ENCODE measurements at places on chromosomes 6 and 20.
A peak's percentile ranks its signal among the peaks of the same experiment; 100 is the strongest.

DNA sequence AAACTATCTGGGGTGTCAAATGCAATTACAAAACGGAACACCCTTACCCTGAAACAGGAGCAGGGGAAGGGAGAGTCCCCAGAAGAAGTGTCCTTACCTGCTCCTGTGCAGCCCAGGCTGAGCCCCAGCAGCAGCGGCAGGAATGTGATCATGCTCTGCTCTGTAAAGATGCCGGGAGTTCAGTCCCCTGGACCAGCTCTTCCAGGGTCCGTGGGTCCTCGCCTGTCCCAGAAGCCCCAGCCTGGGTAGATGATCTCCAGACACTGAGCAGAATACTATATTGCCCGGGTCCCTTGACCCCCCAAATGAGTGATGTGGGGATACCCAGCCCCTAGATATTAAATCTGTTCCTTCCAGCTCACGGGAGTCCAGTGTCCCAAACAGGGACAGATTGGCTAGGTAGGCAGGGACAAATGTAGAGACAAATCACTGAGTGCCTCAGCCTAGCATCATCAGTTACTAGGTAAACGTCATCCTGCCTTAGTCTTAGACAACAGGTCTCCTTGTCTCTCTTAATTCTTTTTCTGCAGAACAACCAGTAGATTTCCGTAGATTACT is at the start of gene HLA-DMB:
TSS of gene HLA-DMB (minus strand) at position 373 of the 558 bp plus-strand sequence. CDS start at position 152, 221 bp downstream.
- peak; percentile 20 for DNase-seq

DNA sequence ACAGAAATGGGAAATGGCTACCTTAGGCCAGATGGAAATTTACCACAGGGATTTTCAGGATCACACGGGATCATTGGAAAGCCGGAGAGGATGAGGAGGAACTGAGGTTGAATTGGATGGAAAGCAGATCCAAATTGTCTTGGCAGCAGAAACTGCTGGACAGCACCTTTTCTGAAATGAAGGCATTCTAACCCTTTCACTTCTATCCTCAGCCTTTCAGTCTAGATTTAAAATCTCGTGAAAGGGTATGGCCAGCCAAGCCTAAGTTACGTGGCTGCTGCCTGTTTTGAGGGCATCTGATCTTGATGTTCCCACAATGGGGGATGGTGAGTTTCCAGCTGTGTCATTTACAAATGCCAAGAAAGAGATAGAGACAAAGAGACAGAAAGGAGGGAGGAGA is 358.2 kb downstream of the KIF16B start:
- no peak for DNase-seq

DNA sequence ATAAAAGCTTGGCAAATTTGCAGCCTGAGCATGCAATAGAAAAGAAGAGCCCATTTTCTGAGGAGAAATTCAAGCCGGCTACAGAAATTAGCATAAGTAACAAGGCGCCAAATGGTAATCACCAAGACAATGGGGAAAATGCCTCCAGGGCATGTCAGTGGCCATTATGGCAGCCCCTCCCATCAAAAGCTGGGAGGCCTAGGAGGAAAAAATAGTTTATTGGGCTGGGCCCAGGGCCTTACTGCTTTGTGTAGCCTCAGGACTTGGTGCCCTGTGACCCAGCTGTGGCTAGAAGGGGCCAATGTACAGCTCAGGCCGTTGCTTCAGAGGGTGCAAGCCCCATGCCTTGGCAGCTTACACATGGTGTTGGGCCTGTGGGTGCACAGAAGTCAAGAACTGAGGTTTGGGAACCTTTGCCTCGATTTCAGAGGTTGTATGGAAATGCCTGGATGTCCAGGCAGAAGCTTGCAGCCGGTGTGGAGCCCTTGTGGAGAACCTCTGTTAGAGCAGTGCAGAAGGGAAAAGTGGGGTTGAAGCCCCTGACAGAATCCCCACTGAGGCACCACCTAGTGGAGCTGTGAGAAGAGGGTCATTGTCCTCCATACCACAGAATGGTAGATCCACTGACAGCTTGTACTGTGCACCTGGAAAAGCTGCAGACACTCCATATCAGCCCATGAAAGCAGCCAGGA is 328.5 kb upstream of the MAP3K7 start:
- no peak for DNase-seq

GRCh38 chr6:41150671-41151070 is 3.5 kb downstream of the TREML1 start:
- DNase-seq: no peak

GRCh38 chr6:37027036-37027720 is 21.7 kb downstream of the FGD2 start:
- DNase-seq: no peak

GRCh38 chr6:161486361-161487216 is 212.7 kb upstream of the AGPAT4 start:
- DNase-seq: peak; percentile 24

- no peak for DNase-seq
Observed at GRCh38 chr6:43570876-43571441, 4.9 kb downstream of the XPO5 start.

DNA sequence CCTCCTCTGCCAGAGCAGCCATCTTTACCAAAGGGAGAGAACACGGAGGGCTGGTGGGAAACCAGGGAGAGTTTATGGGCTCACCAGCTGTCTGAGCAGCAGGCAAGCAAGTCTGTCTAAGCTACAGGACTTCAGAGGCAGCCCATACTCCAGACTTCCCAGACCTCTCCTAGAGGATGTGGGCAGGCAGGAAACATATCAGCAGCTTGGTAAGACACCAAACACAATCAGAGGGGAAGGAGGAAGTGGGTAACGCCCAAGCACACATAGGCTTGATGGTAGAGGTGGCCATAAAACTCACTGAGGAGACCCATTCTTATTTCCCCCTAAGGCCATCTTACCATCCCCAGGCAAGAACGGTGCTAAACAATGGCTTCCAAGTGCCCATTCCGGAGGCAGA is 143.1 kb upstream of the ARID1B start:
- no peak for DNase-seq

DNA sequence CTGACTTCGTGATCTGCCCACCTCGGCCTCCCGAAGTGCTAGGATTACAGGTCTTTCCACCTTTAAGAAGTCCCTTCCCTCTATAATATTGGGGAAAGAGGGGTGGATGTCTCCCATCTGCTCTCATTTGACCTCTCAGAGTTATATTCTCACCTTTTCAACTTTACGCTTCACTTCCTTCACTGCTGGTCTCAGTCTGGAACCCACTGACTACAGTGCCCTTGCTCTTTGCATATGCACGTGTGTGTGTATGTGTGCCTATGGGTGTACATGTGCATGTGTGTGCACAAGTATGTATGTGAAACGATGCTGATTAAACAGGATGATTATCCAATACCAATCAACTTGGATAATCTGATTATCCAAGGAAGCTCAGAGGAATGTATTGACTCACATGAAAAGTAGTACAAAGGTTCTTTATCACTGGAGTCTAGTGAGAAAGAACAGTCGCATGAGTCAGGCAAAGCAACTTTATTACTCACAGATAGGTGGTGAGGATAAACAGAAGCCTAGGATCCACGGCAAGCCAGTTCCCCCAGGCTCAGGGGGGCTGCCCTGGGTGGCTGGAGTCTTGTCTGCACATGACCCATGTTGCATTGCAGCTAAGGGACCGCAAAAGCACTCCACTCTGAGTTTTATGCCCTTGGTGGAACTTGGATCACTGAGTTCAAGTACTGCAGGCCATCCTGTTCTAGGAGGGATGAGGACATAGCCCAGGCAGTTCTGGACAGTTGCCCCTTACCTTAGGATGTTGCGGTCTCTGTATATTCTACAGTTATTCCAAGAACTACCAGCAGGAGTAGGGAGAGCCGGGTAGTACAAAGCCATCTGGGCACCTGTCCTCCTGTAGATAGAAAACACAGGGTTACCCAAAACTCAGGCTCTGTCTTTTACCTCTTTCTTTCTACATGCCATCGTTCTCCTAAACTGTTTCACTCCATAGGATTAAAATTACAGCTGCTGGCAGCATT is 50.9 kb downstream of the SNRNP48 start:
- DNase-seq: no peak

- DNase-seq: no peak
Observed at GRCh38 chr6:135876058-135876457, 24.6 kb downstream of the PDE7B start.

GRCh38 chr6:98054453-98054852 is 771.4 kb upstream of the MMS22L start:
- DNase-seq: no peak

DNA sequence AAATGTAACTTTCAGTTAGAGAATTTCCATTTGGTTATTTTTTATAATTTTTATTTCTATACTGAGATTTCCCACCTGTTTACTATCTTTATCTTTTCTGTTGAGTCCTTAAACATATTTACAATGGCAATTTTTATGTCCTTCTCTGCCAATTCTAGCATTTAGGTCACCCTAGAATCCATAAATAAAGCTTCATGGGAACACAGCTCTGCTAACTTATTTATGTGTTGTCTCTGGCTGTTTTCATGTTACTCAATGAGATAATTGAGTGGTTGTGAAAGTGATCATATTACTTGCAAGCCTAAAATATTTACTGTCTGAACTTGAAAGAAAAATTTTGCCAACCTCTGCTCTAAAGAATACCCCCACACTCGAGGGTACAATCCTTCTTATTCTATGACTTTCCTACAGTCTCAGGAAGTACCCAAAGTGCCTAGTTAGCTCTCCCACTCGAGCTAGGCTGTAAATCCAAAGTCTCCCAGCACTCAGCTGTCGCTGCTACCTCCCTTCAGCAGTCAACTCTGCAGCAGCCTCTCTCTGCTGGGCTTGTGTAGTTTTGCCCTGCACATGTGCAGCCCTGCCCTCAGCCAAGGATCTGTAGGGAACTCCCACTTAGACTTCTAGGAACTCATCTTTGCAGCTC is 53.5 kb upstream of the GCLC start:
- DNase-seq: no peak

GRCh38 chr6:92086750-92087149 is 1332.6 kb downstream of the EPHA7 start:
- no peak for DNase-seq

DNA sequence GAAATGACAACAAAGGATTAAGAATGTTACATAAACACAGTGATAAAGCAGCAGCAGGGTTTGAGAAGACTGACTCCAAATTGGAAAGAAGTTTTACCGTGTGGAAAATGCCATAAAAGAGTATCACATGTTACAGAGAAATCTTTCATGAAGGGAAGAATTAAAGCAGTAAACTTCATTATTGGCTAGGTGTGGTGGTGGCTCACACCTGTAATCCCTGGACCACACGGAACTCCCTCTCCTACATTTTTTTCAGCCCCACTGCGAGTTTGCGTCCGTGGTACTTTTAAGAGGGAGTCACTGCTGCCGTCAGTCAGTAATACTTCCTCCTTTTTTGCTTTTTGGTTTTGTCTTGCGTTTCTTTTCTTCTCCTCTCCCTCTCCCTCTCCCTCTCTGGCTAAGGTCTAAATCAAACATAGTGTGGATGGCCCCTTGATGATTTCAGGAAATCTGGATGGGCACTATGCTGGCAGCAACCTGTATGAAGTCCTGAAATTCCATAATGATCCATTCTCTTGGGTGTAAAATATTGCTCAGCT is 112.3 kb downstream of the MAN1A1 start:
- DNase-seq: no peak

DNA sequence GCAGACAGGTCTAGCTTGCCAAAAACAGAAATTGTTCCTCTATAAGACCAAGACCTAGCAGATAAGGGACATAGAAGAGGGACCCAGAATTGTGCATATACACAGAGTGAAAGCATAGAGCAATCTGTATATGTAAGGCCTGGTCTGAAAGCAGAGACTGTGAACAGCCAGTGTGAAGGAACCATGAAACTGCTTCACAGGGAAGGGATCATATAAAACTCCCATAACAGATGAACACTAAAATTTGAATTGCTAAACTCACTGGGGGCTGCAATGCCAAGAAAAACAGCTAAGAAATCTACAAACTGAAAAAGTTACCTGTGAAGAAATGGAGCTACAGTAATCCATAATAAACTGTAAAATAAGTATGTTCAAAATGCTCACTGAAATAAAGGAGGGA is 7.0 kb downstream of the ZUP1 start:
- no peak for DNase-seq

- no peak for DNase-seq
Observed at GRCh38 chr6:80940571-80940970, 811.9 kb downstream of the TENT5A start.

- no peak for DNase-seq
Observed at GRCh38 chr6:26028212-26028745, 59.0 kb upstream of the HFE start.

GRCh38 chr6:166029506-166029905 is 138.1 kb downstream of the TBXT start:
- DNase-seq: peak; percentile 55

DNA sequence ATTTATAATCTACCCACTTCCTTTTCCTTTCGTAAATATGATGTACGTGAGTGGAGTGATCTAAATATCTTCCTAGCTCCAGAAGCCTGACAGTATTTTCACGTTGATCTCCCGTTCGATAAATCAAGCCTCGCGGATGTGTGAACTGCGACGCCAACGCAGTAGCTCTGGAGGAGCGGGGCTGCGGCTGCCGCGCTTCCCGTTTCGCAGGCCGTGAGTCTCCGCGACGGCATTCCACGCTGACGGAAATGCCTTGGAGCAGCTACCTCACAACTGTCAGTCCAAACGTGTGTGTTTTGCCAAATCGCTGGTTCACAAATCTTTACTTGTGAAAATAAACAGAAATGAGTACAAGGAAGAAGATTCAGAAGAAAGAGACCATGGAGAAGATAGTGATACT is 41.2 kb downstream of the BTBD3 start:
- no peak for DNase-seq

- DNase-seq: no peak
Observed at GRCh38 chr20:6974838-6975237, 207.4 kb downstream of the BMP2 start.

DNA sequence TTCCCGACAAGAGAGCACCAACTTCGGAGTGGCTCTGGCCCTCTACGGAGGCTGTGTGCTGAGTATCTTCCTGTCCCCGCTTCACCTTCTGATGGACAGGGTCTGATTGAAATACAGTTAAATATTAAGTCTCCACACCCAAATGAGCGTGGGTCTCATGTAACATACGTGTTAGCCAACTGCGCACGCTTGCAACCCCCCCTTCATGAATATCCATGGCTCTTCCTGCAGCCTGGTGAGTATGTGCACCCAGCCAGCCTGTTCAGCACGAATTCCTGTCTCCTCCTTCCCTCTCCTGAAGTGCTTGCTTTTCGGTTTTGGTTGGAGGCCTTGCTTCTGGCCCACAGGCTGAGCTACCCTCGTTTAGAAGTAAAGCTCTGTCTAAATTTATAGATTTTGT is 102.9 kb upstream of the FRMD1 start:
- DNase-seq: no peak

DNA sequence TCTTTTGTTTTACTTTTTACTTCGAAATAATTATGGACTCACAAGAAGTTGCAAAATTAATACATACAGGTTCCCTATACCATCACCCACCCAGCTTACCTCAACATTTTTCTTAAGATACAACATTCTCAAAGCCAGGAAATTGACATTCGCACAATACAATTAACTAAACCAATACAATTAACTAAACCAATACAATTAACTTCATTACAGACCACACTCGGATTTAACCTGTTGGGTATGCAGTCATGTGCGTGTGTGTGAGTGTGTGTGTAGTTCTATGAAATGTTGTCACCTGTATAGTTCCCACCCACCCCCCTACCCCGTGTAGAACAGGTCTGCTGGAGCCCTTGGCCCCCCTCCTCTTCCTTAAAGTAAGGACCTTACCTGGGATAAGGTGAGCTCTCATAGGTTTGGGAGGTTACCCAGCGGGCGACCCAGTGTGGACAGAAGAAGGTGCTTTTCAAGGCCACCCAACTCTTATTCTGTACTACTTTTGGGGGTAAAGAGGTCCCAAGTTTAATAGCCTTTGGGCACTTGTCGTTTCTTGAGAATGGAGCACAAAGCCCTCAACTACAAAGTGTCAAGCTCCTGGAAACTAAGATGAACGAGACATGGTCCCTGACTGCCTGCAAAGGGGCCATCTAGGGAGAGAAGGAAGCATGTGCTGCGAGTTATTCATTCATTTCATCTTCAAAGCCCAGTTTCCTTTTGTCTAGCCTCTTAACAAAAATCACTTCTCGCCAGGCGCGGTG is 544 bp upstream of the STK38 start:
- DNase-seq: no peak

All from SHP77 (cell line).